Stimulated activated CD4-positive, alpha-beta T cell treated with anti-CD3 and anti-CD28 coated beads, Interleukin-15, amount 100 ng/mL, for 1 hour (primary cell): ENCODE measurements at places on chromosomes 3 and 15.

DNA sequence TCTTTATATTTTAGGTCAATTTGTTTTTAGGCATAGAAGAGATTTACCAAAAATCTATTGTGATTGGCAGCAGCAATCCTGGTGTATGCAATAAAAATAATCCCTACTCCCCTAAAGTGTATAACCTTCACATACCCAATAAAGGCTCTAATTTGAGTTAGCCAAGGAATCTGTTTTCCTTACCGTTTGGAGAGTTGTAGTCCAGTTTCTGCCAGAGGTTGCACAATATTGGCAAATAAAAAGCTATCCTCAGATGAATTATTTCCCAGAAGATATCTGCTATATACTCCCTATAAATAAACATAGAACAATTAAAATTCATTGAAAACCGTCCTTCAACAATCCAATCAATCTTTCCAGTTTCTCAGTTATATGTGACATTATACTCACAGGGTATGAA is 31.1 kb downstream of the ACKR4 start:
- no peak for DNase-seq

- DNase-seq, result no peak
Observed at GRCh38 chr3:54376142-54376807, 253.9 kb downstream of the CACNA2D3 start.

GRCh38 chr3:5974630-5975322 is 787.3 kb downstream of the EDEM1 start:
- no peak for DNase-seq

DNA sequence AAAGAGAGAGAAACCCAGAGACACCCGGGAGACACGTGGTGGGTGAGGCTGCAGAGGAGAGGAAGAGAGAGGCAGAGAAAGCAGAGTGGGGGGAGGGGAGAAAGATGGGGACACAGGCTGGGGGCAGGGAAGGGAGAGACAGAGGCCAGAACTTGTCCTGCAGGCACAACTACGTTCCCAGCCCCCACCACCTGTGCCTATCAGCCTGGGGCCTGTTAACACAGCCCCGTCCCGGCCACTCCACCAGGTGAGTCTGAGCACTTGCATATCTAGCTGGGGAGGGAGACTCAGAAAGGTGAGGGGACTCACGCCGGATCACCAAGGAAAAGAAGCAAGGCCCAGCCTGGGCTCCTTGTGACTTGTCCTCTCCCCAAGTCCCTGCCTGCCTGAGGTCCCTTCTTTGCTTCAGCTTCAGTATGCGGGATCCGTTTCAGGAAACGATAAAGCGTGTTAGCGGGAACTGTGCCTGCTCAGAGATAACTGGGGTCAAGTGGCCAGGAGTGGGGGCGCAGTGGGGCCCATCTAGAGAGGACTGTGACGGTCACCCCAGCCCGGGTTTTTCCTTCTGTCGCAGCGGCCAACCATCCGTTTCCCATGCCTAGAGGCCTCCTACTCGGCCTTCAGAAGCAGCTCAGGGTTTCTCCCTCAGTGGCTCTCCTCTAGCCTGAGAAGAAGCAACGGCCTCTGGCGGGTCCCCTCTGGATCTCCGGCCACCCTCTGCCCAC is 10.3 kb downstream of the LINGO1 start:
- no peak for DNase-seq

DNA sequence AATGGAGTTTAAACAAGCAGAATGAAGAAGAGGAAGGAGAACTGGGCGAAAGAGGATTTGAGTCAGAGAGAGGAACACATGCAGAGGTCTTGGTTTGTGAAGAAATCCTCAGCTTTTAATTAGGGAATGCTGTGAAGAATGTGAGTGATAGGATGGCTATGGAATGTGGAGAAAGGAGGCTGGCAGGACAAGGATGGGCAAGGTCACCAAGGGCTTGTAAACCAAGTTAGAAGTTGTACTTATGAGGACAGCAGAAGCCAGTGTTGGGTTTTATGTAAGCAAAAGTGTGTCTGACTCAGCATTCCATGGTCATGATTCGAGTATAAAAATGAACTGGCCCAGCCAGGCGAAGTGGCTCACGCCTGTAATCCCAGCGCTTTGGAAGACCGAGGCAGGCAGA is 60.0 kb upstream of the IL12A start:
- DNase-seq, result no peak

DNA sequence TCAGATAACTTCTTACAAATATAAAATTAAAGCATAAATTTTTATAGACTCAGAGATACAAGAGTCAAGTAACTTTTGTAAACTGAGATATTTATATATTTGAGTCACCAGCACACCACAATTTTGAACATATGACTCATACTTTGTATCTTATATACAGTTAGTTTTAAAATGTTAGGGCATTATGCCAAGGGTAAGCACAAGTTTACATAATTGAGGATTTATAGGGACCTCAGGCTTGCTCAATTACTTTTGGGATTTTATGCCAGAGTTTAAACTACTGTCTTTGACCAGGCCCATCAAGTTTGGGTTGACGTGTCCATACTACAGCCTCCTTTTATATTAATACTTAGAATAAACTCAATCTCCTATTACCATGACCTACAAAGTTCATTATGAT is 7.4 kb upstream of the FGF7 start:
- DNase-seq, result no peak

GRCh38 chr3:37594873-37595783 is 266.6 kb upstream of the CTDSPL start:
- DNase-seq, result no peak

GRCh38 chr3:166526881-166527280 is 689.7 kb upstream of the BCHE start:
- DNase-seq, result no peak

- DNase-seq, result no peak
Observed at GRCh38 chr15:96347181-96348111, 16.9 kb downstream of the NR2F2 start.

DNA sequence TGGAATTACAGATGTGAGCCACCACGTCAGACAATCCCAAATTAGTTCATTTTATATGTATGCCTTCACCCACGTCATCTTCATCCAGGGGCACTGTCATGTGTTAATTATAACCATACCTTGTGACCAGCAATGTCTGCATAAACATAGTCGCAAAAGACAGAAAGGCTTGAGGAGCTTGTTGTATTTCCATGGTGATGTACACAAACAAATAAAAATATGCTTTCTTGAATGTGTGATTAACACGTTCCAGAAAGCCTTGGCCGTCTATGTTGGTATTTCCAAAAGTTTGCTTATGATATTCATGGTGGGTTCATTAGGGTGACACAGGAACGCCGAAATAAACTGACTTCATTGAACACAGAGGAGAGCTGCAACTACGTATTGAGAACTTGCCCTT is 524.7 kb upstream of the ZNF717 start:
- DNase-seq, result no peak
